Upper lobe of left lung (tissue), 6 donors: ENCODE measurements at places on chromosomes 5 and 9. TPM values are rescaled to one million over a fixed set of nuclear protein-coding genes. Genes with fewer than 3 reads are reported as not detected.

DNA sequence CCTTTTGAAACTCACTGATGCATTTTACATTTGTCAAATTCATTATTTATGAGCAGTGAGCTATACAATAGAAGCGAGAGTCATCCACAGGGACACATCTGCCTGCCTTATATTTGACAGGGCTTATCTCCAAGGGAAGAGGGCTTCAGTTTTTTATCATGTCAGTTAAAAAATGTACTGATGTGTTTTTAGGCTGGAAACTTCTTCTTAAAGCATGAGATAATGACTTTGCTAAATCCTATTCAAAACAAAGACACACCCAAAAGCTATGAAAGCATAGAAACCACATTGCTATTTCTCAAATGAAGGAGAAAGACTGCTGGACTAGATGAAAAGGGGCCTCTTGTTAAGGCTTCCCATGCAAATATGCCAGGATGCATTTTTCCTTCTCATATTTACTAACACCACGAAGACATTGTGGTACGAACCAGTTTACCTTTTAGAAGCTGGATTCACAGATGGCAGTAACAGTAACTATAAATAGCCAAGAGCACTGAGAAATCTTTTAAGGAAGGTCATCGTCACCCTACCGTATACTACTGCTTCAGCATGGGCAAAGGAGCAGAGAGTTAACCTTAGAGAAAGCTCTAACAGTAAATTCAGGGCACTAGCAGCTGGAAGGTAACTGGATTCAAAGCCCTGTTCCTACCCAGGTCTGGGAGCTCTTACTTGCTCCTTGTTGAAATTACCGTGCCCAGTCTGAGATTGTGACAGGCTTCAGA, 86.3 kb upstream of the IFNK start:
- no peak overlapping the region for H3K27ac ChIP-seq
- H3K36me3 ChIP-seq: no peaks in the 10 kb centered on the region
- H3K27me3 ChIP-seq: no peaks in the 10 kb centered on the region
- H3K4me1 ChIP-seq: peaks cover 5% of the 10 kb centered on the region

The PCDHGA3 gene
- total RNA-seq: 2.1 TPM

GRCh38 chr5:10442576-10442975, 897 bp downstream of the ROPN1L start:
- peak overlapping the region; percentile 78 for H3K4me3 ChIP-seq
- H3K4me1 ChIP-seq: peaks cover 41% of the 10 kb centered on the region
- no peak for DNase-seq
- peaks cover 8% of the 10 kb centered on the region for H3K36me3 ChIP-seq

- H3K4me1 ChIP-seq: no peaks in the 10 kb centered on the region
- H3K27ac ChIP-seq: no peak overlapping the region
- no peak for DNase-seq
- H3K27me3 ChIP-seq: no peaks in the 10 kb centered on the region
Observed at GRCh38 chr9:7879551-7880245, 80.1 kb upstream of the DMAC1 start.
